ENCODE measurements at places on chromosomes 2 and 18.

- DNase-seq, result no peak
These were observed 127.8 kb upstream of the SYT4 start for GRCh38 chr18:43405097-43405496.

DNA sequence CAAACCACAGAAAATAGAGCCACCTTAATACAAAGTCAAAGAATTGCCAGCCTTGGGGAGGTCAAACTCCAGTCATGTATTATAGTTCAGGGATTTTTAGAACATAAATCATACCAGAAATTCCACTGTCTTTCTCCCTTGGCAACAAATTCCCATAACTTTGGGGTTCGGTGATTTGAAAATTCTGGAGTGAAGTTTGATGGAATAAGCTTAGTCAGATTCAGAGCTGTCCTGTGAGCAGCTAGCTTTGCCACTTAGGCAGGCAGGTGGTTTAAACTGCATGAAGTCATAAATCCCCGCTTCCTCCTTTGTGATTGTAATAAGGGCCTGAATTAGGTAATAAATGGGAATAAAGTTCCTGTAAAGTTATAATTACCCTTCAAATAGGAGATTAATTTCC lies 457.0 kb upstream of the HNMT start:
- no peak for DNase-seq

GRCh38 chr2:108270768-108271506 lies 17.8 kb upstream of the SULT1C2 start:
- no peak for DNase-seq

DNA sequence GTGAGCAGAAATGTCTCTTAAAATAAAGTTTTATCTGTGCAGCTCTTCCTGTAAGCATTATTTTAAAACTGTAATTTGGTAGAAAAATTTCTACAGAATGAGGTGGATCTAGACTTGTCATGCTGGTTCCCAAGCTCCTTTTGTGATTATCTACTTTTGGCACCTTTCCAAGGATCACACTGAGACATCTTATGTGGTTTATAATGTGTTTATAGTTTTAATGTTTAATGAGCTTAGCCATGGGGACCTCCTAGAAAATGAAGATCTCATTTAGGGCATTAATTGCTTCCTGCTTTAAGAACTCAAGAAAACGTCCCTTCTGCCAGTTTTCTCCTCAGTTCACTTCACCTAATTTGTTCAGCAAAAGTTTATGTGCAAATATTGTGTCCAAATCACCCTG lies 468.4 kb downstream of the SUCLG1 start:
- no peak for DNase-seq

- DNase-seq, result no peak
These were observed 127.7 kb downstream of the RAPGEF4 start for GRCh38 chr2:172863341-172863740.

DNA sequence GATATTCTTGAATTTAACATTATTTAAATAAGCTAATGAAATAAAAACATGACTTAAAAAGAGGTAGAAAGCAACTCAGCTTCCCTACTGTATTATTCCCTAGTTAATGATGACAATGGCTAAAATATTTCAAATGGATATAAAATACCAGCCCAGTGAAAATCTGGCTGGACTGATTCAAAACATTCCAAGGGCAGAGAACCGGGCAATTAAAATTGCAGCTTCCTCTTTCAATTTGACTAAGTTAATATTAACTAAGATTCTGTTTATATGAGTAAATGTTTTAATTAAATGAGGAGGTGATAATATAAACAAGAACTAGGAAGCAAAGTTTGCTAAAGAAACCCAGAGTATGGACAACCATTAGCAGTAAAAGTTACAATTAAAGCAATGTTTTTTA lies 65.6 kb downstream of the RAPH1 start:
- DNase-seq, result no peak

DNA sequence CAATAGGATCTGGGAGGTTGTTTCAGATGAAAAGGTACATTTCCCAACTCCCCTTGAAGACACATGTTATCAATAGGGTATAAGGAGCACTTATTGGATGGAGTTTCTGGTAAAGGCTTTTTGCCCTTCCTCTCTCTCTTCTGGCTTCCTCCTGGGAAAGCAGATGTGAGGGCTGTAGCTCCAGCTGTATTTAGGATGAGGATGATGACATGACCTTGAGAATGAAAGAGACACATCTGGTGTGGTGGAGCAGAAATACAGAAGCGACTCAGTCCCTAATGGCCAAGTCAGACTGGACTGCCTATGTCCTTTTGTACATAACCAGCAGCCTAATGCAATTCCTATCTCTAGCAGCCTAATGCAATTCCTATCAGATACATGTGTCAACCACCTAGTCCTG lies 100.9 kb upstream of the NXPH2 start:
- DNase-seq, result no peak

- DNase-seq, result peak; percentile 48
These were observed 71.0 kb upstream of the ITM2C start for GRCh38 chr2:230793572-230794359.

GRCh38 chr18:31576670-31577069 lies 15.0 kb upstream of the TTR start:
- DNase-seq, result no peak

DNA sequence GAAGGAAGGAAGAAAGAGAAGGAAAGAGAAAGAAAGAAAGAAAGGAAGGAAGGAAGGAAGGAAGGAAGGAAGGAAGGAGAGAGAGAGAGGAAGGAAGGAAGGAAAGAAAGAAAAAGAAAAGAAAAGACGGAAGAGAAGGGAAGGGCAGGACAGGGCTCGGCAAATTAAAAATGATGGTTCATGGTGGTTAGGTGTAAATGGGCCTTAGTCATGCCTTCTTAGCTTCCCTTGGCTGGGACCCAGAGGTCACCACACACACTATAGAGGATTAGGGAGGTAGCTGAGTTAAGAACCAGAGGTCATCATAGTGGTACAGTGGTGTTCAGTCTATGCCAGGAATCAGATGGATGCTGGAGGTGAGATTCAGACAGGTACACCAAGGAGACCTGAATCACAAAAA lies 9.3 kb upstream of the ATL2 start:
- DNase-seq, result no peak

DNA sequence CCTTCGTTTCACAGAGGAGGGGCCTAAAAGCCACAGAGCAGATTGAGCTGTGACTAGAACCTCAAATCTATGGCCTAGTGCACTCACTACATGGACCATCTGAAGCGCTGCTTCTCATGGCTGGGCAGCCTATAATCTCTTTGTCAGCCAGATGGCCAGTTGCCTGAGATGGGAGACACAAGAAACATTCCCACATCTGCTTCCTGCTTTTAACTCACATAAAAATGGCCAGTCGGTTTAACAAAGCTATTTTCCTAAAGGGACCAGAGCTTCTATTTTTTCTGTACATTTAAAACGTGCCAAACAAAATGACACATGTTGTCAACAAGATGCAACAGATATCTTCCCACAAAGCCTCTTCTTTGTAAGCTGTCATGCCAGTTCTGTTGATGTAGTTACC lies 173.8 kb downstream of the GFPT1 start:
- no peak for DNase-seq

DNA sequence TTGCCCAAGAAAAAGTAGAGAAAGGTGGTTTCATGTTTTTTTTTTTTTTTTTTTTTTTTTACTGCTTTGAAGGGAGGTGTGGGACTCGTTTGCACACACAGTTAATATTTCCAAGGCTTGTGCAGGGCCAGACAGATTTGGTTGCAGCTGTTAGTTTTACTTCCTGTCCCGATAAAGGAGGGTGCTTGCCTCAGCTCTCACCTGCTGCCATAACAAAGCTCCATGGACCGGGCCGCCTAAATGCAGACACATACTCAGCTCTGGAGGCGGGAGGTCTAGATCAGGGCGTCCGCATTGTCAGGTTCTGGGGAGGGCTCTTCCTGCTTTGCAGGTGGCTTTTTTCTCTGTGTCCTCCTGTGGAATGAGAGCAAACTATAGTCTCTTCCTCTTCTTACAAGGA lies 69.9 kb downstream of the ODC1 start:
- no peak for DNase-seq

- no peak for DNase-seq
These were observed 28.2 kb upstream of the SOCS6 start for GRCh38 chr18:70260683-70261082.

- no peak for DNase-seq
These were observed 13.5 kb upstream of the PRSS56 start for GRCh38 chr2:232506709-232507108.

DNA sequence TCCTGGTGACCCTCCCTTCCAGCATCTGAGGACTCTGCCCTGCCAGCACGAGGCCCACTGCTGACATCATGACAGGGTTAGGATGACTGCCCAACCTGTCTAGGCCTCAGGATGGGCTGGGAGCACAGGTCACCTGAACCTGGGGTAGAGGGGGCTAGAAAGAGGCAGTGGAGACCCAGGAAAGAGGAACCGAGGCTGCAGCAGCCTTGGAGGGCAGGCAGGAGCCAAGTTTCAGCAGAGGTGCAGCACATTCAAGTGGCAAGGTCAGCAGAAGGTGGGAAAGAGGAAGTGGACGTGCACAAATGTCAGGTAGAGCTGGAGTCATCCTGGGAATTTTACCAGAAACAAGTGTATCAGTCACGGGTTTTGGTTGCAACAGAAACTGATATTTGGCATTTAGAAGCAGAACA lies 13.6 kb upstream of the RAB10 start:
- DNase-seq, result no peak

DNA sequence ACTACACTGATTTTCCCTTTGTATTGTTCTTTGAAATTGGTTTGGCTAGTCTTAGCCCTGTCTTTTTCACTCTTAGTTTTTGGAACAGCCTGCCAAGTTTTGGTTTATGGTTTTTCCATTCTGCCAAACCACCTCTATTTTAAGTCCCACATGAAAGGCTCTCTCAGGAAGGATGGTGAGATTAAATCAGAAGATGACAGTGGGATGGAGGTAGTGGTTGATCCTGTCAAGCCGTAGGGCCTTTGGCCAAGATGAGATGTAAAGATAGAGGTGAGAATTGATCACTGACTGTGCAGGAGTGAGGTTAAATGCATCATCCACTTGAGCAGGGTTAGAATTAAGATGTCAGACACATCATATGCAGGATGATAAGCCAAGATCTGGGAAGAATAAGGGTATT lies 948.5 kb downstream of the SLC4A3 start:
- no peak for DNase-seq

DNA sequence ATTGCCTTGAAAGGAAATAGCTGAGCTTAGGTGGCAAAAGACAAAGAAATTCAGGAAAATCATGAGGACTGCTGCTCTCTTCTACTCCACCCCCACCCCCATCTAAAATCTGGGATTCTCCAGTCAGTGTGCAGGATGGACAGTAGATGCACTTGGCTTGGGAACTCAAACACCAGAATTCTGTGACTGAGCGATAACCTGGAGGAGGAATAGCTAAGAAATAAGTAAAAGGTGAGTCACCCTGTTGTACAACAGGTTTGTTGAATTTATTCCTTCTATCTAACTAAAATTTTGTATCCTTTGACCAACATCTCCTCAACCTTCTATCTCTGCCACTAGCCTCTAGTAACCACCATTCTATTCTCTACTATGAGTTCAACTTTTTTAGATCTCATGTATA lies 1029.9 kb upstream of the ACVR2A start:
- no peak for DNase-seq

- DNase-seq, result no peak
These were observed 5.3 kb upstream of the NCL start for GRCh38 chr2:231469583-231469950.

- DNase-seq, result peak; percentile 16
These were observed 995 bp upstream of the RTN4 start for GRCh38 chr2:55051026-55051866.

GRCh38 chr2:205024822-205025518 lies 479.7 kb downstream of the PARD3B start:
- no peak for DNase-seq
